ENCODE measurements at places on chromosomes 5 and 9.

GRCh38 chr9:126108240-126108639, 218.4 kb upstream of the MVB12B start:
- no peak for DNase-seq

GRCh38 chr9:98673681-98674080, 35.1 kb downstream of the GABBR2 start:
- no peak for DNase-seq

DNA sequence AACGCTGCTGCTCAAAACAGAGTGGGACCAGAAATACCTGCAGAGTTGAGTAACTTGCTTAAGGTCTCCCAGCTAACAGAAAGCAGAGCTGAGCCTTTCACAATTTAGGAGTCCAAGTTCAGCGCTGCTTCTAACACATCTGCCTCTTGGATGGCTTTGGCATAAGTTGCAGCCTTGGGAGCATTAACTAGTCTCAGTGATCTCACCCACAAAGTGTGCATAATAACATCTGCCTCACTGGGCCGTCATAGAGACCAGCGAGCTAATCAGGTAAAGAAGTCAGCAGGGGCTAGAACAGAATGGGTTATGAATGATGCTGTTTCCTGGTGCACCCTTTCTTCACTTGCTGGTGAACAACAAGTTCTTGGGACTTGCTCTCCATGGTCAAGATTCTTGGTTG, 36.5 kb downstream of the WWC1 start:
- DNase-seq: no peak

DNA sequence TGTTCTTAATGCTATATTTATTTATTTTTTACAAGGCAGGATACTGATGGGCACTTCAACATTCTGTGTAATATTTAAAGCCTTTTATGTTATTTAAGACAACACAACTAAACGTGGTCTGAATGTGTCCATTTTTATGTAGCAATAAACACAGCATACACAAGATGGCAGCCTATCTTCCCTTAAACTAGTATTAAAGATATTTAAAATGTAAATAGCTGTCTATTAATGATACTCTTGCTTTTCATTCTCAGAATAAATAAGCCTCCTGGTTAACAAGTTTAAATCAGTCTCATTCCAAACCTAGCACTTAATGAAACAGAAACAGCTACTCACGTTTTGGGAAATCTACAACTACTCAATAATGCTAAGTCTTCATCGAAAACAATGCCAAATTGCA, 315.7 kb downstream of the MCTP1 start:
- no peak for DNase-seq

- no peak for DNase-seq
These were observed 62.4 kb upstream of the FSD1L start for GRCh38 chr9:105385381-105385985.

GRCh38 chr5:141703133-141703561, 21.1 kb upstream of the ARAP3 start:
- DNase-seq: no peak

- DNase-seq: no peak
These were observed 57.7 kb downstream of the LMX1B start for GRCh38 chr9:126671381-126671831.

- DNase-seq: no peak
These were observed 388.6 kb upstream of the CDH6 start for GRCh38 chr5:30804739-30805505.

DNA sequence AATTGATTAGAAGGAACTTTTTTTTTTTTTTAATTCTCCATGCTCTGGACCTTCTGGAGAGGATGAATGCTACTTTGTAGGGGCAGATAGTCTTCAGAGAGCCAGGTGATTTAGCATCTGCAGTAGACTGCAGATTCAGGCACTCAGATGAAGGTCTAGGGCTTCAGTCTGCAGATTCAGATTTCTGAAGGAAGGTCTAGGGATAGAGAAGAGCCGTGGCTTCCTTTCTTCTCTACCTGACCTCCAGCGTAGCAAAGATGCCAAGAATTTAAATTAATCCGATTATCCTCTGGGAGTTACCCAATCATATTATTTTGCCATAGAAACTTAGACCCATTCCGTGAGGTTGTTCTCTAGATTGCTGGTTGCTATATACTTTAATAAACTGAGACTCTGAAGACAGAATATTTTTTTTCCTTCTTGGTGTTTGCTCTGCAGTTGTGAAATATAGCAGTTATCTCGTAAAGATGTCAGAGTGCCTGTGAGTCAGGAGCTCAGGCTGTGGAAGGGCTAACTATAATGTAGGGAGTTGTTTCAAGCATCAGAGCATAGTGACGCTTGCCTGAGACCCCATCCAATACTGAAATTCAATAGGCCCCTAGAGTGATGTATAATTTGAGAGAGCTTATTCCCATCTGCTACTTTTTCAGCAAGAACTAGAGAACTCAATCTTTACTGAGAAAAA, 132.7 kb upstream of the SLC12A2 start:
- DNase-seq: no peak

DNA sequence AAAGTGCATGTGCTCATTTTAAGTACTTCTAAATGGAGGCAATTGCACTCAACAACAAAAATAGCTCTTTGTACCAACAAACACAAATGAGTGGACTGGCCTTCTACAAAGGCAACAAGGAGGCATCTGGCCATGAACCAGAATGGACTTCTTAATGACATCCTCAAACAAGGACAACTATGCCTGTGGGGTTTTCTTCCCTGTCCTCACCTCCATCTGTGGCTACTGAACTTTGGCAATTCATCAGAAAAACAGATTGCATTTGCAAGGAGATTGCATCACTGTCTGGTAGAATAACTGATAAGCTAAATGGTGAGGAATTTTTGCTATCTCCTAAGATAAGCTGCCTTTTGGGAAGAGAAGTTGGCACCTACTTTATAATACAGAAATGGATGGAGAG, 447.3 kb upstream of the CCNG1 start:
- DNase-seq: no peak

- DNase-seq: no peak
These were observed 507.8 kb upstream of the MPDZ start for GRCh38 chr9:13787234-13787833.

DNA sequence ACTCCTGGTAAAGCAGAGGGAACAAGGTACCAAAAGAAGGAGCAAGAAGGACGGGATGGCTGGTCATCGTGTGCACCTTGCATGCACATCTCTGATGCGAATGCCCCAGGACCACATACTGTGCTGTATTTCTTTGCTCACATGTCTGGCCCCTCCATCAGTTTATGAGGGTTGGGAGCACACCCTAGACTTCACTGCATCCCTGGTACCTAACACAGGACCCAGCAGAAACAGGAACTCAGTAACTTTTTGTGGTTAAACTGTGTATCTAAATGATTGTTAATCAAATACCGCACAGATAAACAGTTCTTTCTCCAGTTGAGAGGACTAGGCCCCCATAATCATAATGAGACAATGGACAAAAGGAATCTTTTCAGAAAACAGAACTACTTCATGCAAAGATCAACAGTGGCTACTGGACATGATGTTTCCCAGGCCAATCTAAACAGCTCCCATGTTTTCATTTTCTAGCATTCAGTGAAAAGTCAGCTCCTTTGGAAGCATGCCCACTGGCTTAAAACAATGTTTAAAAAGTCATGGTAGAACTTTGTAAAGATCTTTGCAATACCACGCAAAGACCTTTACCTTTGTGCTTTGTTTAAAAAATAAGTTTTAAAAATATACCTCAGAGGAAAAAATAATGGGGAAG, 55.5 kb upstream of the IFNK start:
- no peak for DNase-seq

DNA sequence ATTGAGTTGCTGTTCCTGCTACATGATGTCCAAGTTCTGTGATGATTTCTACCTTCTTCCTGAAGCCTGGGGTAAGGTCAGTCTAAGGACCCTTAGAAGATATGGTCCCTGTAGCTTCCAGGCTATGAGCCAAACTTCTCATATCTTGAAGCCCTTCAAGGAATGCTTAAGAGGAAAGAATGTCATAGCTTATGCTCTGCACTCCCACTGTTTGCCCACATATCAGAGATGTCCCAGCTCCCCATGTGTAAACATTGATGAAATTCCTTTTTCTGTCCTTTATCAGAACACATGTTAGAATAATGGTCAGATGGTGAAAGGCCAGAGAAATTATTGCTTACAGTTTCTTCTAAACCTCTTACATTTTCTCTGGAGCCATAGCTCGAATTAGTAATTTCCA, 41.4 kb upstream of the RUSC2 start:
- no peak for DNase-seq

DNA sequence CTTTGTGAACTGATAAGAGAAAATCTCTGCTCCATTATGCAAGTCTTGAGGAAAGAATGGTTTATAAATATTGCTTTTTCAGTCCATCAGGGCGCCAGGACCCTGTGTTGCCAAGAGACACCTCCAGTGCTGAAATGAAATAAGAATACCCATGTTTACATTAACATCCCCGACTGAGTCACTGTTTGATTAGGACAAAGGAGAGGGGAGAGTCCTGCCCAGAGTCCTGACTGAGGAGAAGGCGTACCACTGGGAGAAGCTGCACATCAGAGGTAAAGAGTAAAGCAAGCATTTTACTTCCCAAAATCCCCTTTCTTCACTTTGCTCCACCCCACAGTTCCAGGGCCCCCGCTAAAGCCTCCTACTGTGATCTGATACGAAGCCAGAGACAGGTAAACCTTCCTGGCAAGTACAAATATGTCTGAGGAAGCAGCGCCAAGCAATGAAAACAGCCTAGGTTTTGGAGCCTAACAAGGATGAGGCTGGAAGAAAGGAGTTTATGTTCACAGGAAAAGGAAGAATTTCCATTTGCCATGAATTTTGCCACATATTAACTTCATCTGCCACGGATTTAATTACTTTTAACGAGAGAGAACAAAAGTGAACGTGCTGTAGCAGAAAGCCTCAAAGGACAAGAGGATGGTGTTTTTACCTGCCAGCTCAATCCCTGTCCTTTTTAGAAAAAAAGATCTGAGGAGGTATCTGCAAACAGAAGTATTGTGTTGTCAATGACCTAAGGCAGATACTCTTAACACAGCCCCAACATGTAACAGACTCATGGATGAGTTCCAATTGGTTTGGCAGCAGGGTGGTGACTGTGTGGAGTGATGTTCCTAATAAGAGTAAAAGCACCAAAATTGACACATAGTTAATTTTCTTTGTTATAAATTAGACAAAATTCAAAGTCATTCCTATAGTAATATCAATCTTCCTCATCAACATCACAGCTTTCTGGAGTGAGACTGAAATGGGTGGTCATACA, 209.4 kb upstream of the TLE4 start:
- no peak for DNase-seq

DNA sequence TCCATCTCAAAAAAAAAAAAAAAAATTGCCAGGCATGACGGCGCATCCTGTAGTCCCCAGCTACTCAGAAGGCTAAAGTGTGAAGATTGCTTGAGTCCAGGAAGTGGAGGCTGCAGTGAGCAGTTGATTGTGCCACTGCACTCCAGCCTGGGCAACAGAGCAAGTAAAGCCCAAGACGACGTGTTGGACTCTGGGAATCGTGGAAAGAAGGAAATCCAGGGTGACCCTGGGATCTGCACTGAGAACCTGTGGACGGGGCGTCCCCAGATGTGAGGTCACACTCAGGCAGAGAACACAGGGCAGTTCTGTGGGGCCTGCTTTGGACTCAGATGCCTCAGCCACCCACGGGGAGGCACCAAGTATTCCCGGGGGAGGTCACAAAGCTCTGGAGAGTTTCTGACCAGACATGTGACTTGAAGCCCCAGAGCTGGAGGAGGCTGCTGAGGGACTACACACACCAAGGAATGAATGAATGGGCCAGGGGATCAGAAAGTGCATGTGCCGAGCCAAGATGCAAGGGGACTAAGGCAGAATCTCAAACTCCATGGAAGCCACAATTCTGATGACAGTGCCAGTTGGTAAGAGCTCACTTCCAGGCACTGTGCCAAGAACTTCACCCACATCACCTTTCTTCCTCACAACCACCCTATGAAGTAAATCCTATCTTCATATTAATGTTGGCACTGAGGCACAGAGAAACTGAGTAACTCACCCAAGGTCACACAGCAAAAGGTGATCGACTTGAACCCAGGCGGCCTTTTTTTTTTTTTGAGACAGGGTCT, 12.9 kb downstream of the DYNC2I2 start:
- no peak for DNase-seq

GRCh38 chr9:14313951-14314423, at the start of gene NFIB:
Gene NFIB, minus strand, starts transcription at chr9:14314141. Its CDS starts 630 bp downstream, at chr9:14313511.
- DNase-seq: no peak

GRCh38 chr5:151931260-151931659, 6.6 kb upstream of the GLRA1 start:
- DNase-seq: no peak

GRCh38 chr5:116025866-116026265, 6.4 kb upstream of the ARL14EPL start:
- DNase-seq: no peak

DNA sequence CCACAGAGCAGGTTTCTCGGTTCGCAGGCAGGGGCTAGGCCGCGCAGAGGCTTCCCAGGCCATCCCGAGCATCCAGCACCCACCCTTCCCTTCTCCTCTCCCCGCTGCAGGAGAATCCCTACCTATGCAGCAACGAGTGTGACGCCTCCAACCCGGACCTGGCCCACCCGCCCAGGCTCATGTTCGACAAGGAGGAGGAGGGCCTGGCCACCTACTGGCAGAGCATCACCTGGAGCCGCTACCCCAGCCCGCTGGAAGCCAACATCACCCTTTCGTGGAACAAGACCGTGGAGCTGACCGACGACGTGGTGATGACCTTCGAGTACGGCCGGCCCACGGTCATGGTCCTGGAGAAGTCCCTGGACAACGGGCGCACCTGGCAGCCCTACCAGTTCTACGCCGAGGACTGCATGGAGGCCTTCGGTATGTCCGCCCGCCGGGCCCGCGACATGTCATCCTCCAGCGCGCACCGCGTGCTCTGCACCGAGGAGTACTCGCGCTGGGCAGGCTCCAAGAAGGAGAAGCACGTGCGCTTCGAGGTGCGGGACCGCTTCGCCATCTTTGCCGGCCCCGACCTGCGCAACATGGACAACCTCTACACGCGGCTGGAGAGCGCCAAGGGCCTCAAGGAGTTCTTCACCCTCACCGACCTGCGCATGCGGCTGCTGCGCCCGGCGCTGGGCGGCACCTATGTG, 36.1 kb downstream of the NTNG2 start:
- DNase-seq: no peak

DNA sequence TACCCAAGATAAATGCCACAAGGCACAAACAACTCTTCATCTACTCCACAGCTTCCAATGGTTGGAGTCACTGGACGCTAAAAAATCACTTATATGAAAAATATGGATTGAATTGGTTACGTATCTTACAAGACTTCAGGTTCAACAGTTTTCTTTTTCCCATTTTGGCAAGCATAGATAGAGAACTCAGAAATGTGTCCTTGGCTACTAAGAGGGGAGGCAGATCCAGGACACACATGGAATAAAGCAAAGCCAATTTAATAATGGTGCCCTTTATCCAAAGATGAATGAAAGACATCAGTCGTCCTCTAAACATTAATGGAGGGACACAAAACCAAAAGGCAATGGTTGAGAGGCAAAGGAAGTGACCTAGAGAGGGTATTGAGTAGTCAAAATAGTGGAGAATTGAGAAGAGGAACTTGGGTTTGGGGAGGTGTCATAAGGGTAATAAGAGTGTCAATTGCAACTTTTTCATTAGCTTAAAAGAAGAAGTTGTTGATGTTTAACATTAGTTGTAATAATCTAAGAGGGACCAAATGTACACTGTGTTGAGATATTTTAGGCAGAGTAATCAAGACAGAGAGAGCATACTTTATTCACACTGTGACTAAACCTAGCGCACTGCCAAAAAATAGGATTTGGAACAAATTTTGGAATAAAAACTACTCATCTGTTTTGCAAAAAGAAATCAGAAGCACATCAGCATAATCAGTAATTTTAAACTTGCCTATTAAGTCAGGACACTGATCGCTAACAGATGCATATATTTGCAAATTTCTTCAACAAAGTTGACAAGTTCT, 308.2 kb downstream of the ARL15 start:
- no peak for DNase-seq

GRCh38 chr5:14166437-14166836, 23.3 kb downstream of the TRIO start:
- DNase-seq: no peak
